ENCODE measurements at places on chromosomes 3 and 15. TPM values are rescaled to one million over a fixed set of nuclear protein-coding genes. Genes with fewer than 3 reads are reported as not detected.

EOMES gene
- polyA plus RNA-seq, result not detected

MESP2 gene
- 0.21 TPM for polyA plus RNA-seq

LIPH gene
- polyA plus RNA-seq, result not detected

SEMA3B gene
- polyA plus RNA-seq, result 14.9 TPM

DNAJC19 gene
- polyA plus RNA-seq, result 35.6 TPM

CCR1 gene
- not detected for polyA plus RNA-seq

ZIC1 gene
- 11.3 TPM for polyA plus RNA-seq

WWTR1 gene
- 64.1 TPM for polyA plus RNA-seq

GPR27 gene
- 0.16 TPM for polyA plus RNA-seq

ALPK3 gene
- 0.16 TPM for polyA plus RNA-seq

TMEM44 gene
- 26.1 TPM for polyA plus RNA-seq

NPAP1 gene
- polyA plus RNA-seq, result not detected

GATM gene
- polyA plus RNA-seq, result 0.58 TPM

WNT7A gene
- not detected for polyA plus RNA-seq

GOLGA8T gene
- polyA plus RNA-seq, result 0.06 TPM

SV2B gene
- not detected for polyA plus RNA-seq

WDR5B gene
- 2.2 TPM for polyA plus RNA-seq

TEX55 gene
- polyA plus RNA-seq, result not detected

MUC13 gene
- not detected for polyA plus RNA-seq

TRH gene
- not detected for polyA plus RNA-seq

HYAL1 gene
- polyA plus RNA-seq, result 0.49 TPM

KLHDC8B gene
- 40.6 TPM for polyA plus RNA-seq

MUC4 gene
- polyA plus RNA-seq, result 0.07 TPM

SSUH2 gene
- 0.26 TPM for polyA plus RNA-seq

OR5H1 gene
- not detected for polyA plus RNA-seq

TM6SF1 gene
- polyA plus RNA-seq, result 0.12 TPM

MINAR1 gene
- polyA plus RNA-seq, result 0.35 TPM

AP3S2 gene
- 11.9 TPM for polyA plus RNA-seq

SOX14 gene
- not detected for polyA plus RNA-seq

MUSTN1 gene
- 0.54 TPM for polyA plus RNA-seq

IQCF5 gene
- not detected for polyA plus RNA-seq

DOCK3 gene
- 0.05 TPM for polyA plus RNA-seq

GPR149 gene
- not detected for polyA plus RNA-seq

RPL39L gene
- polyA plus RNA-seq, result 25.3 TPM

ARHGEF26 gene
- 1.2 TPM for polyA plus RNA-seq

TOPAZ1 gene
- polyA plus RNA-seq, result not detected

FAM219B gene
- 53.0 TPM for polyA plus RNA-seq

Data from SK-N-SH (cell line).